ENCODE measurements at places on chromosomes 5 and 9.
A peak's percentile ranks its signal among the peaks of the same experiment; 100 is the strongest.

GRCh38 chr5:141326088-141326854, 4.0 kb upstream of the PCDHGA1 start:
- DNase-seq: peak; percentile 81

GRCh38 chr5:94891972-94892371, 273.5 kb downstream of the SLF1 start:
- no peak for DNase-seq

DNA sequence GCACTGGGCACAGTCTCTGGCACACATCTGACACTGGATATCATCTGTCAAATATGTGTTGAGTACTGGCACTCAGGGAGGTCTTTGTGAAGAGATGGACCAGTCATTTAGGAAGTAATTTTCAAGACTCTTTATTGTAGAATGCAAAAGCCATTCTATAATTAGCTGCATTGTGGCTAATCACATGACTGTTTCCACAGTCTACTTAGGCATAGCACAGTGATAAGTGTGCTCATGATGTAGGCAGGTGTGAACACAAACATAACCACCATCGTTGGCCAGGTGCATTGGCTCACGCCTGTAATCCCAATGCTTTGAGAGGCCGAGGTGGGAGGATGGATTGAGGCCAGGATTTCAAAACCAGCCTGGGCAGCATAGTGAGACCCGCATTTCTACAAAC, 62.2 kb downstream of the CFAP77 start:
- DNase-seq: no peak

GRCh38 chr5:150122158-150122510, 33.5 kb downstream of the PDGFRB start:
- DNase-seq: no peak

GRCh38 chr5:159050316-159051143, 49.2 kb downstream of the EBF1 start:
- peak; percentile 56 for DNase-seq

DNA sequence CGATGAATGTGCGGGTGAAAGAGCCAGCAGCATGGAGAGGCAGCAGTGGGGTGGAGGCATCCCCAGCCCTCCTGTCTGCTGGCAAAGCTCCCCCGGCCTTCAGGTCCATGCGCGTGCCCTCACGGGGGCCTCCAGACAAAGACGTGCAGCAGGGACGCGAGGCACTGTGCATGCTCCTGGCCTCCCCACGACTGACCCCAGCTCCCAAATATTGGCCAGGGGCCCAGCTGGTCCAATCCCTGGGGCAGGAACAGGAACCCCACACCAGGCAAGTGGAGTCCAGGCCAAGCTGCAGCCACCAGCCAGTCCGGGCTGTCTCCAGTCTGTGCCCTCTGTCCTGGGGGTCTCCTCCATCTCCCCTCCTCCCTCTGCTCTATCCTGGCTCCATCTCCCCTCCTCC, 33.5 kb upstream of the LRRC14B start:
- no peak for DNase-seq

DNA sequence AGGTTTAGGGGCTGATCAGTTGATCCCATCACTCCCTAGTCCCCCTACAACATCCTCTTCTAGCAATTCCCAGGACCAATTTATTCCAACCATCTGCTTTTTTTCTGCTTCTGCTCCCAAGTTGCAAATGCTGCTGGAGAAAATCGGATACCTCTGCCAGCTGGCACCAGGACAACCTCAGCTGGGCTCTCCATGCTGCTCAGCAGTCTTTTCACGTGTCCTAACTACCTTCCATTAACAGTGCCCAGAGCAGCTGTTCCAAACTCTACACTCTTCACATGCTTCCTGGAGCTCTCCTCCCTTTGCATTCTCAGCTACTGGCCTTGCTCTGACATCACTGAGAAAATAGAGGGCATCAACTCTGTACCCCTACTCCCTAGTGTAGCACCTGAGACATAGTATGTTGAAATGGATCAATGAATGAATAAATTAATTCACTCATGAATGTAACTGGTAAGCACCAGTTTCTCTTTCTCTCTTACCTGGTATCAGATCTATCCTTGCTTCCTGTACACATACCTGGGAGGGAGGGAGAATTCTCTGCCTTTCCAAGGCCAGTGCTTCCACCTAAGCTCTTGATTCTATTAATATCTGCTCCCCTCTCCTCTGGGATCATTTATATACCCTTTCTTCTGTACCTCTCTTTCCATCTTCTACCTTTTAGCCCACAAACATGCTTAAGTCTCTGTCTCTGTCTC, 191.0 kb downstream of the RAB3C start:
- DNase-seq: no peak

- DNase-seq: no peak
Measured at GRCh38 chr5:125499636-125500332, 753.3 kb upstream of the ZNF608 start.

GRCh38 chr9:13941714-13942113, 372.2 kb downstream of the NFIB start:
- no peak for DNase-seq

DNA sequence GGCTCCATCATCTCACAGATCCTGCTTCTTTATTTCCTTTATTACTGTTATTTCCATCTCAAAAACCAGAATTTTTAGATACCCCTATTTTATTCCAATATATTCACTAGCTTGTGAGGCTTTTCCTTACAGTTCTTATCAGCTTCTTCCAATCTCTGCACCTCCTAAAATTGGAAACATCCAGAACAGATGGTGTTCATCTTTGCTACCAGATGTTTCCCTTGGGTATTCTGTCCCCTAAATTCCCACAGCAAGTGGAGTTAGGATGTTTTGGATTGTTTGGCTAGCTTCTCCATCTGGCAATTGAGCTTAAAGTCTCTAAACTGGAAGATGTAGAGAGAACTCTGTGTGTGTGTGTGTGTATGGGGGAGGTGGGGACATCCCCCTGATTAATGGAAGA, 580.4 kb downstream of the DTWD2 start:
- no peak for DNase-seq

GRCh38 chr9:134317400-134317789, 8.9 kb upstream of the RXRA start:
- DNase-seq: no peak

DNA sequence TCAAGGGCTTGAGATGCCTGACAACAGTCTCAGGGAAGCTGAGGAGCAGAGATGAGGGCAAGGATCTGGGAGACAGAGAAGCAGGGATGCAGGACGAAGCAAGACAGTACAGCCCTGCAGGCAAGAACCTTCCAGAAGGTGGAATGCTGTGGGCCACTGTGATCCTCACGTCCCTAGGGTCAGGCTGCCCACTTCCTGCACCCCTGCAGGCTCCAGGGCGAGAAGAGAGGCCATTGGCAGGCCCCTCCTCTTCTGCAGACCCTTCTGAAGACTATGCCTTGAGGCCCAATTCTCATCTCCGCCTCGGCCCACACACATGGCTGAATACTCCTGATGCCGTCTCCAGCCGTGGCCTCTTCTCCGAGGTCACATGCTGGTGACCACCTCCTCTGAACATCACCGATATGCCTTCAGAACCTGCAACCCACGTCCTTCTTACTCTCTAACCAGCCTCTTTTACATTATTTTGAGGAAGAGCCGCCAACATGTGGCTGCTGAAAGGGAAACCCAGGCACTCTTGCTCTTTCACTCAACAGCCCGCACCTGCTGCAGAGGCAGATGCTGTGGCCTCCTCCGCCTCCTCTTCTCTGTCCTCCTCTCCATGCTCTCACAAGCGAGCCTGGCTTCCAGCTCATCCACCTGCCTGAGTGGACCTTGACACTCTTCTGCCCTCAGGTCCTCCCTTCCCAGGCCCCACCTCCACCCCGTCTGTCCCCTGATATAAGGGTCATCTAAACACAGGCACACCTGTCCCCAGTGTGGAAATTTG, 181.5 kb downstream of the IRX2 start:
- no peak for DNase-seq

DNA sequence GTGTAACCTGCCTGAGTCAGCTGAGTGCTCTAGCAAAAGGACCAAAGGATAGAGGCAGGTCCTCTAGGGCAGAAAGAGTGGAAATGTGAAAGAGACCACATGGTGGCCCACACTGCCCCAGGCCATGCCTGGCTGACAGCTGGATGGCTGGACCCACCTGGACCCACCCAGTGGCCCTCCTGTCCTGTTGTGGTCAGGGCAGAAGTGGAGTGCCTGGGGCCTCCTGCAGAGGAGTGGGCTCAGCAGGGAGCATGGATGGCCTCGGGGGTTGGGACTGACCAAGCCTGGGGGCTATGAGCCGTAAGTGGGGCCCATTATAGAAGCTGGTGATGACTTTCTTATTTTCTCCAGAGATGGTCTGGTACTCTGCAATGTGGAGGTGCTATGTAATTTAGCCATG, 55.7 kb upstream of the FAM120AOS start:
- no peak for DNase-seq

GRCh38 chr9:95316794-95317118, 753 bp downstream of the FANCC start:
- DNase-seq: peak; percentile 81

DNA sequence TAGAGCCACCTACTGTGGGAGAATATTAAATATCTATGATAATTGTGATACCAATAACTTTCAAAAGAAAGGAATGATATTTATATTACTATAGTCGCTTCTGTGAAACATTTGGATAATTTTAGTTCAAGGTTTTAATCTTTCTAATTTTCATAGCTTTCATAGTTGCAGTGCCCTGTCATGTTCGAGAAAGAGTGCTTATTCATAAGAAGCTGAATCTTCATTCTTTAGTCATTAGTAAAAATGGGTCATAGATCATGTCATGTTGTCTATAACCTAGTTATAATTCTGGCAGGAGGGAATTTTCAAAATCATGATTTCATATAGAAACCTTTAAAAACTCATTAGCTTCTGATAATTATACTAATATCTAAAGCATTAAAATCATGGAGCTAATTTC, 685.6 kb downstream of the CETN3 start:
- peak; percentile 39 for DNase-seq

GRCh38 chr9:21810388-21810787, 8.0 kb downstream of the MTAP start:
- DNase-seq: peak; percentile 36

GRCh38 chr5:171521219-171521633, 101.8 kb downstream of the FGF18 start:
- peak; percentile 91 for DNase-seq

- DNase-seq: no peak
Measured at GRCh38 chr9:119366909-119367682, 2.1 kb downstream of the BRINP1 start.

DNA sequence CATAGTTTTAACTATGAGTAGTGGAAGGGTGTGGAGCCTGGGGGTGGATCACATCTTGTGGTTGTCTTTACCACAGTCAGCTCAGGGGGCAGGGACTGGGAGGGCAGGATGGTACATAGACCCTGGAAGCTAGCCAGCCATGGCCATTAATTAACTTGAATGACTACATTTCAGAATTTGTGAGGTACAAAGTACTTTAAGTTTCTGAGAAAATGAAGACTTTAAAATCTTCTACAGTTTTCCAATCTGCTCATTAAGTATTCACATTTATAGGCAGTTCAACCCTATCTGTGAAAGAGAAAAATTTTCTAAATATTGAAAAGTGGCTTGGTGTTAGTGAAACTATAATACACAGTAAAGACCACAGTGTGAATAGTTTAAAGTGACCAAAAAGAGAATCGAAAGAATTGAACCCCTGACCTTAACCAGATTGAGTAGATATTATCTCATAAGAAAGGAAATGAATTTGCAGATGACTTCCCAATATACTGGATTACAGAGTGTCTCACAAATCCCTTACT, 234.2 kb upstream of the MEF2C start:
- peak; percentile 17 for DNase-seq

DNA sequence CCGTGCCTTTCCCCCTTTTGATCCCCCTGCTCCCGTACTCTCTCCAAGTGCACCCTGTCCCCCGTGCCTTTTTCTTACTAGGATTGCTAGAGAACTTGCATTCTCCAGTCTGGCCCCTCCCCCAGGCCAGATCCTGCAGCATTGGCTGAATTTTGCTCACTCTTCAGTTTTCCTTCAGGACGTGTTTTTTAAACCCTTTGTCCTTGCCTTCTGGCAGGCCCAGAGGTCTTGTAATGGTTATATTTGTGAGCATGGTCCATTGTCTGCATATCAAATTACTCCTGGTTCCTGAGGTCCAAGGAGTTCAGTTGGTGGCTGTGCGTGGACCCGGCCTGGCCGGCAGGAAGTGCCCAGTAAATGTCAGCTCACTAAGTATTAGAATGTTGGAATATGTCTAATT, 606 bp downstream of the TBC1D13 start:
- DNase-seq: peak; percentile 59

DNA sequence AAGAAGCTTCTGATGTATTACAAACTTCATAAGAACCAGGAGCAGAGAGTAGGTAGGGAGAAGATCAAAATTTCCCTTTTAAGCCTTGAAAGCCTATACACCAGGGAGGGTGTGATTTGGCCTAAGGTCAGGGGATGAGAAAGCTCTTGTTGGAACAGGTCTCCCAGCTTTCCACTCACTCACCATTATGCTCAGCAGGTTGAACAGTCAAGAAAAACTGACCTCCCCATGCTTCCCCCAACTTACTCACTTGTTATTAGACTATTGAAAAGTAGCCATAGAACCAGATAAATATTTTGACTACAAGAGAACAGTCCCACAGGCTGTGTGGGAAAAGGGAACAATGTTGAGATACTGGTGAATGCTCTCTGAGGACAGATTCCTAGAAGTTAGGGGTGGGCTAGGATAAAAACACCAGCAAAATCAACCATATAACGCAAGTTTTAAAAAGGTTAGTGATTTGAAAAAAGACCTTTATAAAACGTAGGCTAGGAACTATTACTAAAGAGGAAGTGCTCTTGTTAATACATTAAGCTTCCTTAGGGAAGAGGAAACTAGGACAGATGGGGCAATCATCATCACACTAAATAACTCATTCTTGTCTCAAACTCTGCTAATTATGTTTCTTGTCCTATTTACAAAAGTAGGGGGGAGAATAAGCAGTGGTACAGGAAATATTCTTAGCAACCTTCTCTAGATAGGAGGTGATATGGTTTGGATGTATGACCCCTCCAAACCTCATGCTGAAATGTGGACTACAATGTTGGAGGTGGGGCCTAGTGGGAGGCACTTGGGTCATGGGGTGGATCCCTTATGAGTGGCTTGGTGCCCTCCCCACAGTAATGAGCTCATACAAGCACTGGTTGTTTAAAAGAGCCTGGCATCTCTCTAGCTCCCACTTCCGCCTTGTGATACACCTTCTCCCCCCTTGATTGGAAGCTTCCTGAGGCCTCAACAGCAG, 31.0 kb downstream of the PCDHGC5 start:
- no peak for DNase-seq

DNA sequence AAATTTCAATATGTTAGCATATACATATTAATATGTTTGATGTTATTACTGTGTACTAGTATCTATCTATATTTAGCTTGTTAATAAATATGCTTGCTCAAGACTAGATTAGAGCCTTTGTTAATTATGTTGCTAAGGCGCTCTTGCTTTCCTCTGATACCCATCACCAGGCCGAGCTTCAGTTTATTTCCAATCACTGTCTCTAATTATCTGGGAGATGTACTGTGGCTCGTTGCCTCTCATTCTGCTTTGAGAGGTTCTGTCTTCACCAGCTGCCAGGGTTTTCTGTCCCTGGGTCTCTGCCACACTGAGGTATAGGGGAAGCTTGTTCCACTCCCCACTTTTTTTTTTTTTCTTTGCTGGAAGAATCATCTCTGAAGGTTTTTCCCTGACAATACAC, 21.0 kb upstream of the TAF11L2 start:
- DNase-seq: no peak
